ENCODE measurements at places on chromosomes 4 and X.

- DNase-seq: no peak
Measured at GRCh38 chr4:1400191-1400805, 5.9 kb downstream of the NKX1-1 start.

- DNase-seq: peak; percentile 33
Measured at GRCh38 chr4:680928-681645, 6.7 kb downstream of the MYL5 start.

DNA sequence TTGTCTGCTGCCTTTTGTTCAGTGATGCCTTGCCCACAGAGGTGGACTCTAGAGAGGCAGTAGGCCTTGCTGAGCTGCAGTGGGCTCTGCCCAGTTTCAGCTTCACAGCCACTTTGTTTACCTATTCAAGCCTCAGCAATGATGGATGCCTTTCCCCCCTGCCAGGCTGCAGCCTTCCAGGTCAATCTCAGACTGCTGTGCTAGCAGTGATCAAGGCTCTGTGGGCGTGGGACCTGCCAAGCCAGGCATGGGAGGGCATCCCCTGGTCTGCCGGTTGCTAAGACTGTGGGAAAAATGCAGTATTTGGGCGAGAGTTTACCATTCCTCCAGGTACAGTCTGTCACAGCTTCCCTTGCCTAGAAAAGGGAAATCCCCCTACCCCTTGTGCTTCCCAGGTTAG lies 175.2 kb upstream of the PBDC1 start:
- no peak for DNase-seq

DNA sequence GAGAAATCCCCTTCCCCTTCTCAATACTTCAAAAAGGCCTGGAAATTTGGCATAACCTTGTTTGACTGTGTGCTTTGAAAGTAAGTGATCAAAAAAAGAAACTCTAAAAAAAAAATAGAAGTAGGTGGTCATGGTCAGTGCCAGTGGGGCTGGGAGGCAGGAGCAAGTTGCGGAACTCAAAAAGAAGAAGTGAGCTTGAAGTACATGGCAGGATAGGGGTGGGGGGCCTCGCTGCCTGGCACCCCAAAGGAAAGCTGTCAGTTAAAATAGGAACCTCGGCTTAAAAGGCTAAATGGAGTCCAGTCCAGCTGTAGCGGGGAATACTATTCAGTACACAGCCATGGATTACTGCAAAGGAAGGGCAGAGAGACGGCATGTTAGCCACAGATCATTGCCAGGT lies 12.2 kb upstream of the NKRF start:
- no peak for DNase-seq

Data from HT1080 (cell line).